ENCODE measurements at places on chromosomes 7 and 10.

- no peak for DNase-seq
Observed at GRCh38 chr7:98653601-98654310, 36.7 kb downstream of the NPTX2 start.

- DNase-seq = no peak
Observed at GRCh38 chr10:86082556-86082955, 284.0 kb downstream of the GRID1 start.

GRCh38 chr10:14583252-14583651 lies 191.4 kb downstream of the FAM107B start:
- peak; percentile 73 for DNase-seq

- no peak for DNase-seq
Observed at GRCh38 chr10:114611617-114612016, 46.5 kb downstream of the ABLIM1 start.

GRCh38 chr7:104857458-104858425 lies 156.3 kb upstream of the KMT2E start:
- no peak for DNase-seq

DNA sequence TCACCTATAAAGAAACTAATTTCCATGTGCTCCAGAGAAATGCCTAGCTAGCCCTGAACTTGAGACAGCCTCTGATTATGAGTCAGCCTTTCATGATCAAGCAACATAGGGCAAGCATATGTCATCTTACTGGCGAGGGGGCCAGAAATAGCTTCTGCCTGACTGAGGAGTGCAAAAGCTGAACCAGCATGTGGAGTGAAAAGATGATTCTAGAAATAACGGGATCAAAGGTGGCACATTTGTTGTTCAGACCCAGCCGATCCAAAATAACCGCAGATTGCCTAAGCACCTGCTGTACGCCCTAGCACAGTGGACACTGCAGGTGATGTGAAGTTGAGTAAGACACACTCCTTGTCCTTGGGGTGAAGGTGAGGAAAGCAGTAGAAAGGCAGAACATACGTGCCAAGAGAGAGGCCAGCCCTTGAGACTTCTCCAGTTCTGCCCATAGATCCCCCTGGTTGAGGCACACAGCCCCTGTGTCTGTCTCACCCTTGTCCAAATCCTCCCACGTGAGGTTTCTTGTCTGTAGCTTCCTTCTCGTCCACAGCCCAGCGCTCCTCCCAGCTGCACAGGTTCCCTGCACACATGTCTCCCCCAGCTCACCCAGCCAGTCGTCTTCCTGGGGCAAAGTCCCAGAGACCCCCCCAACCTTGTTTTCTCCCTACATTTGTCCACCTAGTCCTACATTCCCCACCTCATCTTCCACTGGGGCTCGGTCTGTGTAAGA lies 2.8 kb upstream of the BCL7B start:
- DNase-seq = no peak

DNA sequence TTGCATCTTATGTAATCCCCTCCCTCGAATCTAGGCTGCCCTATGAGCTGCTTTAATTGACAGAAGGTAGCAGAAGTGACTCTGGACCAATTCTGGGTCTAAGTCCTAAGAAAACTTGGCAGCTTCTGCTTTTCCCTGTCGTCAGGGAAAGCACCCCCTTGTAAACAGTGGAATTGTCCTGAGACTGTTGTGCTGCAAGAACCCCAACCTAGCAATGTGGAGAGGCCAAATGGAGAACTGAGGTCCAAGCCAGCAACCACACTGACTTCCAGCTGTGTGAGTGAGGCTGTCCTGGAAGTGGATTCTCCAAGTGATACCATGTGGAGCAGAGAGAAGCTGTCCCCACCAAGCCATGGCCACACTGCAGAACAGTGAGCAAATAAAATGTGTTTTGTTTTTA lies 75.5 kb downstream of the ARHGAP22 start:
- DNase-seq = no peak

DNA sequence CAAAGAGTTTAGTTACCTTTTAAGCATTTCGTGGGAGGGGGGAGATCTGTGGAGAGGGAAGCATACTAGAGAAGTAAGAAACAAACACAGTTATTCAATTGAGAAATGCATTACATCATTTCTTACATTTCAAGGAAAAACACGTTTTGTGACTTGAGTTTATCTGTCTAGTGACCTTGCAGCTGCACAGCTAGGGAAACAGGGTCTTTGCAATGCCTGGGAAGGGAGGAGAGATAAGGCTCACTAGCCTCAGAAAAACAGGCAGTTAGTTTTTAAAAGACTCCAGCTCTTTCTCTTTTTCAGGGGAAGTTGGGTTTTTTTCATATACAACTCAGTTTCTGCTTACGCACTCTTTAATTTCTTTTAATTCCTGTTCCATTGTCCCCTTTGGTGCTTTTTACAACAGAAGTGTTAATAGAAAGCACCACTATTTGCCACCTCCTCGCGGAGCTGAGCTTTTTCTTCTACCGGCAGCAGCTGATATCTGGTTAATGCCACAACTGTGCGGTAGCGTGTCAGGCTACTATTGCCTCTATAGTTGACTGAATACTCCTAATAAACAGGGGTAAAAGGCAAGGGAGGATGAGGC lies 5.6 kb downstream of the CYP3A43 start:
- DNase-seq = no peak

GRCh38 chr10:73907841-73908517 lies 3.0 kb upstream of the PLAU start:
- DNase-seq = no peak

- no peak for DNase-seq
Observed at GRCh38 chr10:66627156-66627555, 298.7 kb upstream of the LRRTM3 start.

DNA sequence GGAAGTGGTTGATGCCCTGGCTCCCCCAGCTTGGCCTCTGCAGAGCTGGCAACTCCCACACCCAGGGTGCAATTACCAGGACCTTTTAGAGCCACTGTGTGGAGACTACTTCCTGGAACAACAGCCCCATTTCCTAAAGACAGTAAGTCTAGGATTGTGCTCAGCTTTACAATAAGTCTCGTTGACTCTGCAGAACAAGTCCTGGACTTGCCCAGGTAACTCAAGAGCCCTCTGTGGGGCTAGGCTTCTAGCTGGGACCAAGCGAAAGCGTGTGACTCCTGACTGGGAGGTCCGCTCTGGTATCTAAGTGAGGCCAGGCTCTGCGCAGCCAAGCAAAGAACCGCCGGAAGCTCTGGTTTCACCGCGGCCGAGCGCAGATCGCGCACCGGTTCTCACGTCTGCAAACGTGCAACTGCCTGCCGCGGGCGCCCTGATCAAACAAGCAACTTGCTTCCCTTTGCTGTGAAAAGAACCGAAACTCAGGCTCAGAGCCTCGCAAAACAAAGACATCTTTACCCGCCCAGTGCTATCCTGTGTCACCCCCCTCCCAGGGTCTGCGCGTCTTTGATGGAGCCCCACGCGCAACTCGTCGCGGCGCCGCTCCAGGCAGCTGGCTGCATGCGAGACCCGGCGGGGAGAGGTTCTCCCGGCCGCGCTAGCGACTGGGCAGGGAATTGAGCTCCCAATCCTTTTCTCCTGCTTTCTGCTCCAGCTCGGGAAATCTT lies 4.4 kb upstream of the PDLIM1 start:
- DNase-seq = no peak

- DNase-seq = no peak
Observed at GRCh38 chr7:87445897-87446296, 29.6 kb downstream of the ABCB4 start.

- DNase-seq = no peak
Observed at GRCh38 chr7:1440620-1441019, 18.6 kb downstream of the MICALL2 start.

DNA sequence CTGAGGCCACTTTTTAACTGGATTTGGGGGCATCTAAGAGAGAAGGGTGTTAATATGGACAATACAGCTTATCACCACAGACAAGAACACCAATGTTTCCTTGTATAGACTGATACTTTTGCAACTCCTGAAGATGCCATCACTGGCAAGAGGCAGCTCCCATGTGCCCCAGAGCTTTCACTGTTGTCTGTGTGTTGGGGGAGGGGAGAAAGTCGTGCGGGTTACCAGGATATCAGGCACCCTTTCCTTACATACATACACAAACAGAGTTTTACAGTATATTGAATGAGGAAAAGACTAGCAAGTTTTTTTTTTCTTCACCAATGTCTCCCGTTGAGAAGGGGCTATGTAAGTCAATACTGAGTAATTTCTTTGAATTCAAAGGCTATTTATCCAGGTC lies 4.1 kb upstream of the DLX6 start:
- DNase-seq = no peak

DNA sequence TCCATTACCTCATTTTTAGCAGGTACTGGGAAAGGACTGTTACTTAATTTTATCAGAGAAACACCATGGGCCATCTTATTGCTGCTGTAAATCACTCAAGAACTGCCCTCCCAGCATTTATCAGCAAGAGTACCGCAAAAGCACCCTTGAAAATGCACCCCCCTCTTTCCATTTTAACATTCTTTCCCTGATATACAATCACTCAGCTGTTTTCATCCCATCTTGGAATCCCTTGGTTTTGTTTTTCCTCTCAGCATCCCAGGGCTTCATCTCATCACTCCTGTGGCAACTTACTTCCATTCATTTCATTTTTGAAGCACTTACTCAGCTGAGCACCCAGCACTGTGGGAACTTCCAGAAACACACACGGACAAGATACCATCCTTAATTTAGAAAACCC lies 36.5 kb downstream of the RAPGEF5 start:
- DNase-seq = no peak

DNA sequence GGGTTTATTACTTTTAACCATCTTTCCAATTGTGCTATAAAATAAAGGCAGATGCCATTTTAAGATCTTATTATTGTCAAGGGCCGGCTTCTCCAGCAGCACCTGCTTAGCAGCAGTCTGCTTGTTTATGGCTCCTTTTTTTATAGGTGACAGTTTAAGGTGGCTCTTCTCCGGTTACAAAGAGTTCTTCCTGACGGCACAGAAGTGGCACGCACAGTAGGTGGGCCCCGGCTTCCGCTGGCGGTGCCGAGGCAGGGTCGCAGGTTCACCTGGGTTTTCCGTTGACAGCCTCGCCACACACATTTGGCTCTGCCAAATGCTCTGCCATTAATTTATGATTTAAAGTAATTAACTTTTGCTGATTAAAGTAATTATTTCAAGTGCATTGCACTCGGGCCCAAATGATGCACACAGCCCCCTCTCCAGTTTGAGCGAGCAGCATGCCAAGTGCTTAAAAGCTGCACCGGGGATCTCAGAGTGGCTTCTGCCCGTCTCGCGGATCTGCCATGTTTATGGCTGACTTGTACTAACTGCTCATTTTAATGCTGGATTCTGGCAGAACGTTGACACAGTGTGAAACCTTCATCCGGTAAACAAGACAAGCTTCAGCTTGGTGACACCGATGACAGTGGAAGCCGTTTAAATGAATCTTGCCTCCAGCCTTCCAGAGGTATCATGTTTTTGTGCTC lies 355.1 kb upstream of the MKI67 start:
- no peak for DNase-seq

DNA sequence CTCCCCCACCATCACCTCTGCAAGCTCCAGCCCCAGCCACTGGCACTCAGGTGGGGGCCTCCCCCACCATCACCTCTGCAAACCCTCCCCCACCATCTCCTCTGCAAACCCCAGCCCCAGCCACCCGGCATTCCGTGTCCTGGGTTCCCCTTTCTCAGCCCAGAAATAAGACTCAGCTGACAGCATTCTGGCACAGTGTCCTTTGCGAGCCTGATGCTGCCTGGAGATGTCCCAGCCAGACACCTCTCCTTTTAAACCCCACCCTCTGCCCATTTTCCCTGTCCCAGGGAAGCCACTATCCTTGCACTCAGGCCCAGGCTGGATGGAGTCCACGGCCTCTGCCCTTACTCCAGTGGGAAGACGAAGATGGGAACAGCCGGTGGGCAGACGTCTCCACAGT lies 49.8 kb downstream of the ELFN1 start:
- DNase-seq = no peak

DNA sequence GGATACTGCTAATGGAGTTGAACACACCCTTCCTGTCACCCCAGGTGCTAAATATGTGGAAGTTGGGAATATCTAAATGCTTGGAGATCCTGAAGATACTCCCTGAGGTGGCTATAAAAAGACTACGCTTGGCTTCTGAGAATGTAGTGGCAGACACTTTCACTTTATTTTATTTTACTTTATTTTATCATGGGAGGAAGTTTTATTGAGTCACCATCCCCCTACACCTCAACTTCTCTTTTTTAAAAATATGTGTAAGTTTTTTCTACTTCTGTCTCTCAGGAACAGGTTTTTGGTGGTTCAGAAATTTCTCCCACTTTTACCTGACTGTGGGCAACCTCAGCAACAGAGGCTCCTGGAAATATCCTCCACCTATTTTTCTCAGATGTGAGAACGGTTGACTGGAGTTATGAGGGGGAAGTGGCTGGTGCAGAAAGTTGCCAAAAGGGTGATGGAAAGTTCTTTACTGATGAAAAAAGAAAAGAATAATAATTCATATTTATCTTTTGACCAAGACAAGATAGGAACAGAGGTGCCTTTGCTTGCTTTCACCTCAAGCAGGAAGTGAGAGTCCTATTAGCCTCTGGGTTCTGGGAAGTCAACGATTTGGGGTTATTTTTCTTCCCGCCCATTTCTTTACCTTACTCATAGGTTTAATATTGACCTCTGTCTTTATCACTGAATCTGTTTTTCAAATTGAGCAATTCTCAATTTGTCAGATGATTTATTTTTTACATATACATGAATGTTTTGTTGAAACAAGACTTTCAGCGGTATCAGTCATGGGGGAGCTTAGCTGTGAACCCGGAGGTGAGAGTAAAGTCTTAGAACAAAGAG lies 103.6 kb downstream of the AHR start:
- no peak for DNase-seq

DNA sequence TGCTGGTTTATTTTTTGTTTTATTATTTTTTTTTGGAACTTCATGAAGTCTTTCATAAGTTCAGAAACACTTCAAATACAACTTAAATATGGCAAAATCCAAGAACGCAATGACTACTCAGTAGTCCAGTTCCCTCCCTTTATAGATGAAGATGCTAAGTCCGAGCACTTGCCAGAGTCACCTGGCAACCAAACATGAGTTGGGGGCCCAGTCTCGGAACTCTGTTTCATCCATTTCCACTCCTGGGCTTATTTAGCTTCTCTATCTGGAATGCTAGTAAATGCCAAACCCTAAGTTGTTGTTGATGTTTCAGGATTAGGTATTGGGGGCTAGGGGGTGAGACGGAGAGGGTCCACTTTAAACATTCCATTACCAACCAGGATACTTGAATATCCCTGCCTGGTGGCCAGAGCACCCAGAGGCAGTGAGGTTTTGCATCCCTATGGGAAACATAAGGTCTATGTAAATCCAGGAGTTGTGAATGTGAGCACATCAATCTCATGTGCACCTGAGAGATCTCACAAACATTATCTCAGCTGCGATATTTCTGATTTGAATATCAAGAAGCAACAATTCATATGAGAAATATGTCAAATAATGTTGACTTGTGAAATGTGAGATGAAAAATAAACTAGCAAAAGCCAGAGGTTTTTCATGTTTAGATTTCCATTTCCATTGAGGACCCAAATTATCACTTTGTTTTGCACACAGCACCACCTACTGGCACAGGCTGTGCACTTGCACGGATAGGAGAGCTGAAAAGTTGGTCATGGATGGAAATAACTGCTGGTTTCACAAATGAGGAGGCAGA lies 129.3 kb downstream of the PKD1L1 start:
- no peak for DNase-seq

GRCh38 chr7:36606153-36606975 lies 117.9 kb downstream of the AOAH start:
- DNase-seq = no peak

GRCh38 chr10:44116474-44116873 lies 268.4 kb downstream of the CXCL12 start:
- DNase-seq = no peak

GRCh38 chr7:1917221-1918062 lies 247.4 kb downstream of the ELFN1 start:
- DNase-seq = no peak

- DNase-seq = no peak
Observed at GRCh38 chr10:113356794-113357680, 195.8 kb upstream of the HABP2 start.

Measured in activated CD4-positive, CD25-positive, alpha-beta regulatory T cell treated with anti-CD3 and anti-CD28 coated beads, Interleukin-2, amount 50 U/mL, for 16 hours (primary cell).